ENCODE measurements at places on chromosomes 13 and 19.
A peak's percentile ranks its signal among the peaks of the same experiment; 100 is the strongest.

GRCh38 chr19:29876414-29876813 is 64.6 kb downstream of the CCNE1 start:
- no peak for DNase-seq

- DNase-seq, result no peak
These were observed 600 bp upstream of the ZNF226 start for GRCh38 chr19:44164327-44164672.

DNA sequence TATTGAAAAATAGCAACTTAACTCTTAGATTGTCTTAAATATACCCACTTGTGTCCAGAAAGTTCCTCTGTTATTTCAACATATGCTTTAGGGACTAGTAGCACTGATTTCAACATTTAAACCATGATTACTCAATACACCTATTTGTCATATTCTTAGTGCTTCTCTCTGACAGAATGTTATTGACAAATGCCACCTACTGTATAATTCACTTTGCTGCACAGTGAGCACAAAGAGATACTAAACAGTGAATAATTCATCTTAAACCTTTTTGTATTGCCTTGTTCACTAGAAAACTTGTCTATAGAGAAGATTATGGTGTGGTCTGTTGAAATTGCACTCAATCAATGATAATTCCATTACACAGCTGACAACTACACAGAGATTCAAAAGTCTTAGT is 692.6 kb downstream of the PCDH17 start:
- no peak for DNase-seq

DNA sequence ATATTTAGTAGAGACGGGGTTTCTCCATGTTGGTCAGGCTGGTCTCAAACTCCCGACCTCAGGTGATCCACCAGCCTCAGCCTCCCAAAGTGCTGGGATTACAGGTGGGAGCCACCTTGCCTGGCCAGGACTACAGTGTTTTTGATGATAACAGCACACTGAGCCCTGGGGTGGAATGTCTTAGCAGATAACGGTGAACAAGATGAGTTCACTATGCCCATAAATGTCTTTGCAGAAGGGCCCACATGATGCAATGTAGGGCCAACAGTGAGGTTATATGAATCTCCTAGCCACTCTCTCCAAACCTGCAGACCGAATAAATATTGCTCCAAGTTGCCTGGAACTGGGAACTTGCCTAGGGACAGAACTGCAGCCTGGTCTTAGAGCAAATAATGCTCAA is 235.1 kb downstream of the COG6 start:
- DNase-seq, result no peak

GRCh38 chr19:48639483-48640375 is 2.5 kb upstream of the DBP start:
- peak; percentile 67 for DNase-seq

- DNase-seq, result no peak
These were observed 924.6 kb downstream of the OLFM4 start for GRCh38 chr13:53953183-53953582.

GRCh38 chr19:11203194-11204075 is 6.1 kb upstream of the KANK2 start:
- DNase-seq, result peak; percentile 93

DNA sequence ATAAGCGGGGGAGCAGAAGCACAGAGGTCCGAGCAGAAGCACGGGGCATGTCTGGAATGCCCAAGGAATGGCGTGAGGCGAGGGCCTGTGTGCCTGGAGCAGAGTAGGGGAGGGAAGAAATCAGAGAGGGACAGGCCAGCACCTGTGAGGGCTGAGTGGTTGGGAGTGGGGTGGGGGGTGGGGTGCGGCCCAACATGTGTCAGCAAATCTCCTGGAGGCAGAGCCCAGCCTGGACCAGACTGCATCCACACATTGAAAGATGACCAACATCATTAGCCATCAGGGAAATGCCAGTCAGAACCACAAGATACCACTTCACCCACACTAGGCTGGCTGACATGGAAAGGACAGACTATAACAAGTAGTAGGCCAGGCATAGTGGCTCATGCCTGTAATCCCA is 11.2 kb downstream of the CLASRP start:
- DNase-seq, result no peak

GRCh38 chr13:49655906-49656305 is 27.6 kb downstream of the ARL11 start:
- no peak for DNase-seq

GRCh38 chr13:36130552-36131221 is 495 bp downstream of the DCLK1 start:
- peak; percentile 85 for DNase-seq

- no peak for DNase-seq
These were observed 689.1 kb upstream of the GPC6 start for GRCh38 chr13:92537471-92537870.

GRCh38 chr19:36745870-36746269 is 26.7 kb downstream of the ZNF850 start:
- no peak for DNase-seq

- DNase-seq, result no peak
These were observed 506.2 kb downstream of the FGF9 start for GRCh38 chr13:22176968-22177520.

DNA sequence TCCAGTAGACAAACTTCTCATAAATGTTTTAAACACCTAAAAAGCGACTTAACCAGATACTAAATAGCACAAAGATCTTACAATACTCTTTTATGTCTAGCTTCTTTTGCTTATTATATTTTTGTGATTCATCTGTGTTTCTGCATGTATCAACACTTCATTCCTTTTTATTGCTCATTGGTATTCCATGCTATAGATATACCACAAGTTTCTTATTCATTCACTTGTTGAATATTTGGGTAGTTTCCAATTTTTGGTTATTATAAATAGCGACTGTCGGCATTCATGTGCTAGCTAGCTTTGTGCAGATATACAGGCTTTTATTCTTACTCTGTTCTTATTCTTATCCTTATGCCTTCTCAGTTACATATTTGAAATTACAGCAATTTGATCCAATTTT is 50.0 kb upstream of the RGCC start:
- DNase-seq, result no peak

- DNase-seq, result no peak
These were observed 1.2 kb downstream of the UQCRFS1 start for GRCh38 chr19:29211562-29212355.

DNA sequence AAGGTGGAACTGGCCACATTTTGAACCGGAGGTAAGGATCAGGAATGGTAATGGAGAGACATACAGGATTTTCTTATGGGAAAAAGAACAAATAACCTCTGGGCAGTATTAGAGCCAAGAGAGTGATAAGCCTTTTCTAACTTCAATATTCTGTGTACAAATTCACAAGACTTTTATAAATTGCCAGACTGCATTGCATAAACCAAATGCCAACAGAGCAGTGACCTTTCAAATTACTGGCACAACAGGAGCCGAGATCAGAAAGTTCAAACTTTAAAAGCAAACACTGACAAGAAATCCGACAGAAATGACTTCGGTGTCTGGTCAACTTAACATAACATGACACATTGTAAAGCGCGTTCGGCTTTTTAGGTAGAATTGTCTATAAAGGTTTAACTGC is 737.1 kb downstream of the GPC5 start:
- no peak for DNase-seq

DNA sequence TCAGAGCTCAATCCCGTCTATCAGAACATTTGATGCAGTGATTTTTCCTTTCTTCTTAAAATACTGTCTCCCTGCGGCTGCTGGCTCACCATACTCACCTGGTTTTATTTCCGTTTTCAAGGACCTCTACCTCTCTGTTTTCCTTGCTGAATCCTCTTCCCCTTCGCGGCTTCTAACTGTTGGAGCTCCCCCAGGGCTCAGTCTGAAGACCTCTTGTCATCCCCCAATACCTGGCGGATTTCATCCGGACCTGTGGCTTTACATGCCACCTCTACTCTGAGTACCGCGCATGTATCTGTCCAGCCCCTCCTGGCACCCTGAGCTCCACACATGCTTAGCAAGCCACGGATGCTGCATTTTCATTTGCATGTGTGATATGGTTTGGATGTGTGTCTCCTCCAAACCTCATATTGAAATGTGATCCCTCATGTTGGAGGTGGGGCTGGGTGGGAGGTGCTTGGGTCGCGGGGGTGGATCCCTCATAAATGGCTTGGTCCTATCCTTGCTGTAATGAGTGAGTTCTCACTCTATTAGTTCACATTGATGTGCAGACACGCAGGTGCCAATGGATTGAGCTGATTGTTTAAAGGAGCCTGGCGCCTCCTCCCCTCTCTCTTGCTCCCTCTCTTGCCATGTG is 106.2 kb upstream of the LSM14A start:
- peak; percentile 61 for DNase-seq

DNA sequence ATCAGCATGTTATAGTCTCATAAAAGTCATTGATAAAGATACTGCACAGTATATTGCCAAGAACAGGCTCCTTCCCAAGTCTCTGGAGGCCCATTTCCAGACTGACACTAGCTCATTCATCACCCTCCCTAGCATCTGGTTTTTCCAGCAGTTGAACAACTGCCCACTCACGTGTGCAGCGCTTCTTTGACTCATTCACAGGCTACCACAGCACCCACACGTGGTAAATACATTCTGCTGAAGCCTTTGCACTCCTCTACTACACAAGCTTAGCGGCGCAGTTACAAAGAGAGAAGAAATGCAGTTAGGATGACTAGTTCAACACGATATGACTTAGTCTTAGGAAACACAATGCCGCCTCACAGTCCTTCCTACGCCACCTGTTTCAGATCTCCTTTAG is 87.7 kb downstream of the DOCK9 start:
- no peak for DNase-seq

- peak; percentile 62 for DNase-seq
These were observed 2.2 kb upstream of the EID2 start for GRCh38 chr19:39542206-39542605.

- no peak for DNase-seq
These were observed 238.5 kb upstream of the STARD13 start for GRCh38 chr13:33524086-33524485.

Measured in endodermal cell (in vitro differentiated cells).